ENCODE measurements at places on chromosomes 12 and 14.

GRCh38 chr12:31228811-31229792 lies 96.8 kb downstream of the SINHCAF start:
- no peak for DNase-seq

GRCh38 chr12:124664395-124665111 lies 97.1 kb upstream of the NCOR2 start:
- no peak for DNase-seq

DNA sequence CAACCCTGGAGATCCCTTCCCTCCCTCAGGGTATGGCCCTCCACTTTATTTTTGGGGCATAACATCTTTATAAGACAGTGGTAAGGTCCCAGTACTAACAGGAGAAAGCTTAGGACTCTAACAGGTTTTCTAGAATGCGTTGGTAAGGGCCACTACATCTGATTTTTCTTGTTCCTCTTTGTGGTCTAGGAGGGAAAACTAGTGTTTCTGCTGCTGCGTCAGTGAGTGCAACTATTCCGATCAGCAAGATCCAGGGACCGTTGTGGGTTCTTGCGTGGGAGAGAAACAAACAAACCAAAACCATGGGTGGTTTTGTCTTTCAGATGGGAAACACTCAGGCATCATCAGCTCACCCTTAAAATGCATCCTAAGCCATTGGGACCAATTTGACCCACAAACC lies 123.6 kb upstream of the SLC16A7 start:
- no peak for DNase-seq

- DNase-seq = no peak
Observed at GRCh38 chr12:38417101-38417500, 100.5 kb downstream of the ALG10B start.

DNA sequence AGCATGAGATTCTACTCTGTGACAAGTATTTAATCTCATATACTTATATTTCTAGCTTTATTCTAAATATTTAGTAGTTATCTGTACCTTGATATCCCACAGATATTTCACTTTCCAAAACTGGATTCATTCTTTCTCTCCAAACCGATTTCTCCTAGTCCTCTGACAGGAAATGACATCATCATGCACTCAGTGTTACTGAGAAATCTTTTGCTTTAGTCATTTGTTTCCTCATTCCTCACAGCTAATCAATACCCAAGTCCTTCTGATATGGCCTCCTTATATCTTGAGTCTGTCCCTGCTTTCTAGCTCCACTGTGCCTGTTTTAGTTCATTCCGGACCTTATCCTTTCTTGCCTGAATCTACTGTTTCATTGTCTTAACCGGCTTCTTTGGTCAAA lies 39.4 kb upstream of the E2F7 start:
- no peak for DNase-seq

GRCh38 chr14:71625891-71626701 lies 306.1 kb upstream of the RGS6 start:
- no peak for DNase-seq

GRCh38 chr12:122227341-122227740 lies 1.5 kb upstream of the DIABLO start:
- no peak for DNase-seq

DNA sequence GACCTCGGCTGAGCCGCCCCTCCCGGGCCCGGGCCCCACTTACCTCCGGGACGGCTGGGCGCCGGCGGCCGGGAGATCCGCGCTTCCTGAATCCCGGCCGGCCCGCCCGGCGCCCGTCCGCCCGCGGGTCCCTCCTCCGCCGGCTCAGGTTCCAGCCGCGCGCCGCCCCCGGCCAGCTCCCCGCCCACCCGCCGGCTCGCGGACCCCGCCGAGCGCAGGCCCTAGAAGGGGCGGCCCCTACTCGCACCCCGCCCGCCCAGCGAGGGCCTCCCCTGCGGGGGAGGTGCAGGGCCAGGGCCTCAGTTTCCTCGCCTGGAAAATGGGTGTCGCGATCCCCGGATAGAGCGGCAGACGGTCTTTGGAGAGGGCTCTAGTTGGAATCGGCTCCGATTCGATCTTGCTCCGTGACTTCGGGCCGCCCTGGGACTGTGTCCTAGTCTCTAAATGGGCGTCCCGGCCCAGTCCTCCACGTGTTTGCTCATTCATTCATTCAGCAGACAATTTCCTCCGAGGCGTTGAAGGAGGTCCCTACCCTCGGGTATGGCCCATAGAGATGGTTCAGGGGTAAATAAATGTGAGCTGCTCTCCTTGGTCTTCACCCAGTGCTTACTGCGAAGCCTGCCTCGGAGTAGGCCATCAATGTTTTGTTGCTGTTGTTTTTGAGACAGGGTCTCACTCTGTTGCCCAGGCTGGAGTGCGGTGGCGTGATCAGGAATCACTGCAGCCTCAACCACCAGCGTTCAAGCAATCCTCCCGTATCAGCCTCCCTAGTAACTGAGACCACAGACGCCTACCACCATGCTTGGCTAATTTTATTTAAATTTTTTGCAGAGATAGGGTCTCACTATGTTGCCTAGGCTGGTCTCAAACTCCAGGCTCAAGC lies at the start of gene TRPV4:
TSS of gene TRPV4 (minus strand) at position 92 of the 883 bp plus-strand sequence. CDS start 18,602 bp downstream, outside the sequence.
- no peak for DNase-seq

DNA sequence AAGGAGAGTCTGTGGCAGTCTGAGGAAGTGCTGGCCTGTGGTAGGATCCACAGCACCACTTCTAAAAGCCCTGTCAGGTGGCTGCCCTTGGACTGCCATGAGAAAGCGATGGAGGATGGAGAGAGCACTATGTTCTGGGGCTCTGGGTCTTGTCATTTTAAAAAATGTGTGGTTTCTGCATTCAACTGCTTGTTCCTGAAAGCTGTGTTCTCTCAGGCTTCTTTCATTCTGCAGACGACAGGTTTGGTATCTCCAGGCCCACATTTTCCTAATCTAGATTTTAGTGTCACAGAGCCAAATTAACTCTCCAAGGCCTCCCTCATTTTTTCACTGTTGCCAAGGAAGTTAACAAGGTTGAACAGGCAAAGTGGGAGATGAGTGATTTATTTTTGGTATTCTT lies 10.5 kb downstream of the OVCH1 start:
- no peak for DNase-seq

DNA sequence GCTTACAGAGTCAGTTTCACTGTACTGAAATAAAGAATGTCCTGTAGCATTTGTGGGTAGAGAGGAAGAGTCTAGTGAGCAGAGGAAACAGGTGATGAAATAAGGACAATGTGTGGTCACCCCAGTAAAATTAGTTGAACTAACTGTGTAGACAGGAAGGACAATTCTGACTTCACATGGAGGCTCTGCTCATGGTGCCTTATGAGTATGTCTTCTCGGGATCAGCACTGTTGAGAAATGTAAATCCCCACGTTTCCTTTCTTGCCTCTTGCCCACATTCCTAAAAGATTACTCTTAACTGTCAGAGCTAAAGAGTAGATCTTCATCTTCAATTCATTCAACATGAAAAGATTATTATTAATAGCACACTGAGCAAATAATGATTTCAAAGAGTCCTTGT lies 113.2 kb upstream of the FLRT2 start:
- no peak for DNase-seq

GRCh38 chr14:23421594-23421993 lies 13.5 kb upstream of the MYH6 start:
- DNase-seq = no peak
